ENCODE measurements at places on chromosomes 2 and 18.

- peak; percentile 39 for DNase-seq
These were observed 598.2 kb upstream of the SYT4 start for GRCh38 chr18:43875511-43875910.

- no peak for DNase-seq
These were observed 63.5 kb downstream of the STAT4 start for GRCh38 chr2:191087311-191087710.

- no peak for DNase-seq
These were observed 84.1 kb downstream of the FBXO15 start for GRCh38 chr18:74063557-74063956.

DNA sequence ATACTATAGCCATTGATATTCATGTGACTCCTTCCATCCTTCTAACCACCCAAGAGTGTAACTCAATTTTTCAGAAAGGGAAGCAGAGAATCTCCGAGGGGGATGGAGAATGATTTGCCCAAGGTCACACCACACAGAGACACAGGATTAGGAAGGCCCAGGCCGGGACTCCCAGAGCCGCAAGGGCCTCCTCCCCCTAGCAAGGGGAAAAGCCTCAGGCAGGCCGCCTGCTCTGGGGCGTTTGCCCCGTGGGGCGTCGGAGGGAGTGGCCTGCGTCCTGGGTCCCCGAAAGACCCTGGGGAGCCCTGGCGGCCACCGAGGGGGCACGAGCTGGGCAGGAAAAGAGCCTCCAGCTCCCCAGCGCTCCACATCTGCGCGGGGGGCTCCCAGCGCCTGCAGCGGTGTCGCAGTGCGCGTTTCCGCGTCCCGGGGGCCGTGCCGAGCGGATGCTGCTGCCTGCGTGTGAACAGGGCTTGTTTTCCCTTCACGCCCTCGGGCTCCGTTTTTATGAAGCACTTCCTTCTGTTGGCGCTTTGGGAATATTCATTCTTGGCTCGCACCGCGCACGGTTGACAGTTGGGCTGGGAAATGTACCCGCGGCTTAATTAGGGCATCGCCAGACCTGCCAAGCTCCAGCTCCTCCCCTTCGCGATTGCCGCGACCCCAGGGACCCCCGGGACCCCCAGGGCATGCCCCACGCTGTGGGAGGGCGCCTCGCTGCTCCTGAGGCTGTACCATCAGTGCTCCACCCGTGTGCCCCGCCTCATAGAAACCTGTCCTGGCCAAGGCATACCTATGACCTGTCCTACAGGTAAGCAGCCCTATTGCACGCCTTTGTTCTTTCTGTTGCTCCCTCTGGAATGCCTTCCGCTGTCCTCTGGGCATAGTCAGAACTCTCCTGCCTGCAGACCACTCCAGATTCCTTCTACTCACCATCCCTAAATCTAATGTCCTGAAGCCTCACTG, 158.9 kb upstream of the GLI2 start:
- DNase-seq: peak; percentile 82

- no peak for DNase-seq
These were observed 27.6 kb downstream of the C2orf76 start for GRCh38 chr2:119338826-119339561.

GRCh38 chr2:43701111-43701510, 24.9 kb upstream of the C1GALT1C1L start:
- DNase-seq: no peak

- DNase-seq: no peak
These were observed 82.5 kb downstream of the TGFA start for GRCh38 chr2:70471129-70471528.

GRCh38 chr2:204730603-204731002, 185.3 kb downstream of the PARD3B start:
- no peak for DNase-seq

DNA sequence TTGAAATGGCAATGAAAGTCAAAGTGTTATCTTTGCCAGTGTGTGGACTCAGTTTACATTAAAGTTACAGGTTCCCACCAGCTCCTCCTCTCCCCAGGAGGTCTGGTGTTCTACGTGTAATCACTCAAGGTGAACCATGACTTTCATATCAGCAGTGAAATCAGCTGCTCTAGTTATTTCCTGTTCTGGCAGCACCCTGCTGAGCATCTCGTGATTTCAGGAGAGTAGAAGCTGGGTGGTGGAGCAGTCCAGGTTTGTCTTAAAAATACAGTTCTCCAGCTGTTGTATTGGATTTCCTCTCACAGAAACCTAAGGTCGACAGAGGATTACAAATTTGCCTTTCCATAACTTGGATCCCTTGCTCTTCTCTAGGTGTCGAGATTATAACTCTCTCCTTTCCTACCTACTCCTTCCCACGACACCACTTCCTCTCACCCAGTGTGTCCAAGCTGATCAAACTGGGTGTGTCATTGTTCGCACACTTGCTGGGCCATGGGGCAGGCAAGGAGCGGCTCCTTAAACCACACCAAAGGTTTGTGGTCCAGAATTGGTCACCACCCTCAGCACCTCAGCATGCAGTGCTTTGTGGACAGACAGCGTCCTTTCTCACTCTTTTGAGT, 13.0 kb upstream of the ARHGAP25 start:
- no peak for DNase-seq

DNA sequence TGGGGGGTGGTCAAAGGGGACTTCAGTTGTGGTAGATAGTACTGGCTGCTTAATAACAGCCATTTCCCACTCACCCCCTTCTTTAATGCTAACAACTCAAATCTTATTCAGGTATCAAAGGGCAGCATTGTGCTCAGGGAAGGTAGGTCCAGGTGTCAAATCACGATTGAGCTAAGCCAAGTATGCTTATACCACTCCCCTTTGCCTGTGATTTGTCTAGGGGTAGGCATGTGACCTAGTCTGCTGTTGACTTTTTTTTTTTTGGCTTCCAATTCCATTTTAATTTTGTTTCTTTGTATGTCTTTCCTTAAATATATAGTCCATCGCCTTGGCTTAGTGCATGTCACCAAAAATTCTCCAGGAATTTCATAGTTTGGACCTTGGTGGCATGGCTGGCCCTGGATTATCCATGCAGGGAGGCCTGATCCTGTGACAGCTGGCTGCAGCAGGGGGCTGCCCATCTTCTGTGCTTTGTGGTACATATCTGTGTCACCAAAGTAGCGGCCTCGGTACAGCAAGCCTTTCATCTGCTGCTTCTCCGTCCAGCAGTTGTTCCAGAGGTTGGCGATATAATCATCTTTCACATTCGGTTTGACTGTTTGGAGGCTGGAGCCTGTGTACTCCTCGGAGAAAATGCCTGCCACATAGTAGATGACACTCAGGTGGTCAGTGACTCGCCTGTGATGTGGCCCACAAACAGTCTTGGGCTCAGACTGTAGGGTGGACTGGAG, 68.1 kb upstream of the SPRED2 start:
- DNase-seq: no peak

DNA sequence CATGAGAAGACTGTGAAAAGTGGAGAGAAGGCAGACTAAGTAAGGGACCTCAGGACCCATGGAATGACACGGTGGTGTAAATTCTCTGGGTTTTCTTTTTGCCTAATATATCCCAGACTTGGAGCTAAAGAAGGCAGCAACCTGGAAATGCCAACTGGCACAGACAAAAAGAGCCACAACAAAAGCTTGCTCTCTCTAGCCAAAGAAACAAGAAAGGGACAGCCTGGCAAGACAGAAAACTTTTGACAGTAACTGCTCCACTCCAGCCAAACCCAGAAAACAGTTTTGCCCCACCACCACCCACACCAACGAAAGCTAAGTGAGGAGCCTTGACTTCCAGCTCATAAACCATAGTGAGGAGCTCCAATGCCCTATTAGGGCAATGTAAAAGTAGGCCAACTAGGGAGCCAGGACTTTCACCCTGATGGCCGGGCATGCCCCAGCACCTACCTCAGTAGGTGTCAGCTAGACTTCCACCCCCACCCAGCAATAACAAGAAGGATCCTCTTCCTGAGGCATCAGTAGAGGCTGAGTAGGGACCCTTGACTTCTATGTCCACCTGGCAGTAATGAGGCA, 35.5 kb downstream of the PELI1 start:
- DNase-seq: no peak

DNA sequence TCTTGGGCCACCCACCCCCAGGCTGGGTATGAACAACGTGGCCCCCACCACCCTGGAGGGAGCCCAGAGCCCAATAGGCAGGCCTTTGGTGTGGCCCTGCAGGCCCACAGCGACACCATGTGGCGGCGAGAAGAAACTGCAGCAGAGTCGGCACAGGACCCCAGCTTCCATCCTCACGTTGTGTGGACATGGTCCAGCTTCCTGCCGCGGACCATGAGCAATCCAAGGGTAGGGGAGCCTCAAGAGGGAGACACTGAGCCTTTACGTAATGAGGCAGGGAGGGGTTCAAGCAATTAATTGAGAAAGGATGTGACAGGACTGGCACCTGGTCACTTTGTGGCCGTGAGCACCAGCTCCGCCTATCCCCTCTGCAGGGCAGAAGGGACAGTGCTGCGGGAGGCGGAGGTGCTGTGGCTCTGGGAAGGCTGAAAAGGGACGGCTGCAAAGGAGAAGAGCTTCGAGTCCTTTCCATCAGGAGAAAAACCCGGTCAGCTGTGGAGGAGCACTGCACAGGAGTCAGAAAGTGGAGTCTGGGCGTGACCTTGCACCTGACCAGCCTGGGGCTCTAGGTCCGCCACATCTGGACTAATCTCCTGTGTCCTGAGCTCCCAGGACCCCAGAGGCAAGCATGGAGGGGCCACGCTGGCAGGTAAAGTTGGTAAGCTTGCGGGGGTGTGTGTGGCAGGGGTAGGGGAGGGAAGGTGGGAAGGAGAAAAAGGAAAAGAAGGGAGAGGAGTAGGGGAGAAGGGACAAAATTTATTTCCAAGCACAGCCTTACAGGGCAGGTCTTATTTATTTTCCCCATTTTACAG, 44.9 kb downstream of the TMEM37 start:
- DNase-seq: peak; percentile 67

DNA sequence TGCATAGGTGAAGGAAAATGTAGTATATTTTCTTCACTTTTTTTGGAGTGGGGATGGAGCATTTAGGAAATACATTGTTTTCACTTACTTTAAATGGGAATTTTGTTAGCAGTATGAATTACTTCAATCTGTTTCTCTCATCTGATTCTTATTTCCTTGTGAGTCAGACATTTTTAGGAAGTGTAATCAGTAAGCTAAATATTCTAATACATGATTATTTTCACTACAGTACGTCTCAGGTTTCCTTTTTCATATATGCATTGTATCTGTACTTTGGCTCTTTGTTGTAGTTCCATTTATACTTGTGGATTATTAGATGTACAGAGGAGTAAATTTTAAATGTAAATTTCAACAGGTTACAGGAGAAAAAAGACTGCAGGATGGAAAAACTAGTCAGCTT, 27.9 kb downstream of the GPD2 start:
- no peak for DNase-seq

- DNase-seq: no peak
These were observed 32.6 kb downstream of the MTA3 start for GRCh38 chr2:42601076-42601475.

GRCh38 chr2:153519257-153519875, 40.8 kb upstream of the RPRM start:
- peak; percentile 66 for DNase-seq

DNA sequence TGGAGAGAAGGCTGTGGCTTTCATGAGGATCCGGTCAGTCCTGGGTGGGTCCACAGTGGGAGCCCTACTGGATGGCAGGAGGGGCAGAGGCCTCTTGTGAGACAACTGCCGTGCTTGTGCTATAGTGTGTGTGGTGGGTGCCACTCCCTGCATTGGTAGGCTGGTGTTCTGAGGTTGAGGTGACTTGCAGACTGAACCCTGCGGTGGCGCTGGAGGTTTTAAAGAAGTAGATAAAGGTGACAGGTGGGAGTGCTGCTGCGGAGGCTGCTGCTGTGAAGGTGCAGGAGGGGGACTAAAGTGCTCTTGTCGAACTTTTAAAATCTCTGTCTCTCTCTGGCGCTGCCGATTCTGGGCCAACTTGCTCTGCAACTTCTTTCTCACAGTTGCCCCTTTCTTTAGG, 29.7 kb downstream of the INO80D start:
- DNase-seq: no peak

DNA sequence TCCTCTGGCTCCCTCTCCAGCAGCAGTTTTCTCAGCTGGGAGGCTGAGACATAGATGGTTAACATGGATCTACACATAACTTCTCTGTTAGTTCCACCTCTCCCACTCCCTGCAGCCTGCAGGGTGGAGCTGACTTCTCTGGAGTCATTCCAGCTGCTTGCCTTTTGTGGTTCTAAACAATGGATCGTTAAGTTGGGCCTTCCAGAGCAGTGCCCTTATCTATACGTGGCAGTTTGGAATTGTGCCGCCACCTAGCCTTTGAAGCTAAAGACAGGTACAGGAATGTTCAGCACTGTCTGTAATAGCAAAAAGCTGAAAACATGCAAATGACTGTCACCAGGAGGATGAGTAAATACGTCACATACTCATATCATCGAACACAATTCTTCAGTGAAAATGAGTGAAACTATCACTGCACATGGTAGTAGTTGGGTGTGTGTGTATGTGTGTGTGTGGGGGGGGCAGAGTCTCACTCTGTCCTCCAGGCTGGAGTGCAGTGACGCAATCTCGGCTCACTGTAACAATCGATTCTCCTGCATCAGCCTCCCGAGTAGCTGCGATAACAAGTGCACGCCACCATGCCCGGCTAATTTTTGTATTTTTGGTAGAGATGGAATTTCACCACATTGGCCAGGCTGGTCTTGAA, 50.3 kb downstream of the SH2D6 start:
- DNase-seq: peak; percentile 72

GRCh38 chr2:180450841-180451240, 443.7 kb upstream of the CWC22 start:
- DNase-seq: no peak

DNA sequence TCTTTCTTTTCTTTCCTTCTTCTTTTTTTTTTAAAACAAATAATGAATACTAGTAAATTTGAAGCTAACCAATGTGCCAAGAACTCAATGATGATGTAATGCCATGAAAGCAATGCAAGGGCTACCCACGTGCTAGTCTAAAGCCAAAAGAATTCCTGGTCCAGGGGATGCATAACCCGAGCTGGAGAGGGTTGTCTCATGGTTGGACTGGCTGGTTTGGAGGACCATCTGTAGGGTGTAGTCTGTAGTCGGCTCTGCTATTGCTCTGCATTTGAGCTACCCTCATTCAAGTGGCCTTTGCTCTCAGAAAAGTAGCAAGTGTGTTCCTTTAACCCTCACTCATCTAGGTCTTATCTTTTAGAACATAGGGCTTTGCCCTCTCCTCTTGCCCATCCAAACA, 469.6 kb upstream of the CELF4 start:
- no peak for DNase-seq
